ENCODE measurements at places on chromosomes 1 and 21.

GRCh38 chr1:59043796-59044195, 253.1 kb upstream of the FGGY start:
- DNase-seq, result no peak

DNA sequence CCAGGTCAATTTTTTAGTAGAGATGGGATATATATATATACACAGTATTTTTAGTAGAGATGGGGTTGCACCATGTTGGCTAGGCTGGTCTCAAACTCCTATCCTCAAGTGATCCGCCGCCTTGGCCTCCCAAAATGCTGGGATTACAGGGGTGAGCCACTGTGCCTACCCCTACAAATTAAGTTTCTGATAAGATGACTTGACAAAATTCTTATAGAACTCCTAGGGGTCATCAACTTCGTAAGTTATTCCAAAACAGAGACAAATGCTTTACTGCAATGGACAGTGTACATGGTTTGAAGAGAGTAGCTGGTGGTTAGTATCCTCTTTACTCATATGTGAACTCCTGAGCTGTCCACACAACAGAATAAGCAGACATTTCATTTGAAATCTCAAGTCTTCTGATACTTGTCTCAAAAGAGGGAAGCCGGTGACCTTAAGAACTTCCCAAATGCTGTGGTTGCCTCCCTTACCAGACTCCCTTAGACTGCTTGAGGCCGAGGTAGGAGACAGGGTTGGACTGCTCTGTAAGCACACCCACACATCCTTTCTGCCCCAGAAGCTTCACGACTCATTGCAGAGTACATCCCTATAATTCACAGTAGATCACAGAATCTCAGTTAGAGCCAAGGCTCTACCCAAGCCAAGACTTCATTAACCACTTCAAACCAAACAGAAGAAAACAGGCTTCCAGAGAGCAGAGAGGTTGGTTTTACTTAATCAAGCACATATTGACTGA, 244.1 kb upstream of the IRF2BP2 start:
- no peak for DNase-seq

GRCh38 chr1:54929700-54930099, 42.7 kb upstream of the DHCR24 start:
- no peak for DNase-seq

DNA sequence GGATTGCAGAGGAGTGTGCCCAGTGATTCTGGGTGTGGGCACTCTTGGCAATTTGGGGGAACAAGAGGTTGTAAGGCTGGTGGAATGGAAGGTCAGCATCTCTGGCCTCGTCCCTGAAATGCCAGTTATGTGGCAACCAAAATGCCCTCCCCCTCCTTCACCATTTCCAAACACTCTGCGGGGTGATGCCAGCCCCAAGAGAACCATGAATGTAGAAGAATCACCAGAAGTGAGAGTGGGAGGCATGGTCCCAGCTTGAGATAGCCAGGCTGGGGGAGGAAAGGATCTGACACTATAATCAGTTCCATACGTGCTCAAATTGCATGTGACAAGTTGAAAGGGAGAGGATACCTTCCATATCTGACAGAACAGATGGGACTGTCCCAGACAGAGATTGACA, 88.7 kb upstream of the EDN2 start:
- DNase-seq, result no peak

DNA sequence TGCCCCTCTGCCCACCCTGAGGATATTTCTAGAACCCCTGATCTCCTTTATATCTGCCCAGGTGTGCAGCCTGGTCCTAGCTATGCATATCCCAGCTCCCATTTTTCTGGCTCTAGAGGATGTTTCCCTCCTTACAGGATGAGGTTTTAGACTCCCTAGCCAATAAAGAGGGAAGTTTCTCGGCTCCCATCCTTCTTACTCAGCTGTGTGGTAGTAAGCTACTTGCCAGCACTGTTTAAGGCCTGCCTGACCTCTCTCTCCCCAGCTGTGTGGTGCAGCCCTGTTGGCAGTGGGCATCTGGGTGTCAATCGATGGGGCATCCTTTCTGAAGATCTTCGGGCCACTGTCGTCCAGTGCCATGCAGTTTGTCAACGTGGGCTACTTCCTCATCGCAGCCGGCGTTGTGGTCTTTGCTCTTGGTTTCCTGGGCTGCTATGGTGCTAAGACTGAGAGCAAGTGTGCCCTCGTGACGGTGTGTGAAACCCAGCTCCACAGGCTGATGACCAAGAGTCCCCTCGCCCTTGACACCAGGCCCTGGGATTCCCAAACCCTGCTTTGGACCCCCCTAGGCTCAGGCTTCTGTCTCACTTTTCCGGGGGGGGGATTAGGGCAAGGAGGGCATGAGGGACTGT, 7.8 kb upstream of the P3R3URF start:
- DNase-seq, result no peak

DNA sequence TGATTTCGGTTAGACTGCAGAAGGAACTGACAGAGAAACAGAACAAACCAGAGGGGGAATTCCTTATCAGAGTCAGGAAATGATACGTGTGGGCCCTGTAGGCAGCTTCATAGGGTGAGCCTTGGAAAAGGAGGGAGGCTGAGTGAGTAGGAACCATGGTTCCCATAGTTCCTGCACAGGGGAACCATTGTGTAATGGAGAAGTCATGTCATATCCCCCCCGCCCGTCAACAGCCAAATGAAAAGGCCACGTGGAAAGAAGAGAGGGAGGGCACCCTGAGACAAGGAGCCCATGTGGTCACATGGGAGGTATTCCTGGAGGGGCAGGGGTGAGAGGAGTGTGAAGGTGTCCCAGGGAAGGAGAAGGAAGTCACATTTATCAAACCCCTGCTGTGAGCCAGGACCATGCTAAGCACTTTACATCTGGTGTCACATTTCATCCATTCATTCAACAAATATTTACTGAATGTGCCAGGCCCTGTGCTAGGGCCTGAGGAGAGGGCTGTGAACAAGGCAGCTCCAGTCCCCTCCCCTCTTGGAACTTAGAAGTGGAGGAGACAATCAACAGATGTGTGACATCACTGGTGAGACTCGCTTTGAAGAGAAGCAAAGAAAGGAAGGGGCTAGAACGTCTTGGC, 15.7 kb upstream of the FGR start:
- DNase-seq, result no peak

DNA sequence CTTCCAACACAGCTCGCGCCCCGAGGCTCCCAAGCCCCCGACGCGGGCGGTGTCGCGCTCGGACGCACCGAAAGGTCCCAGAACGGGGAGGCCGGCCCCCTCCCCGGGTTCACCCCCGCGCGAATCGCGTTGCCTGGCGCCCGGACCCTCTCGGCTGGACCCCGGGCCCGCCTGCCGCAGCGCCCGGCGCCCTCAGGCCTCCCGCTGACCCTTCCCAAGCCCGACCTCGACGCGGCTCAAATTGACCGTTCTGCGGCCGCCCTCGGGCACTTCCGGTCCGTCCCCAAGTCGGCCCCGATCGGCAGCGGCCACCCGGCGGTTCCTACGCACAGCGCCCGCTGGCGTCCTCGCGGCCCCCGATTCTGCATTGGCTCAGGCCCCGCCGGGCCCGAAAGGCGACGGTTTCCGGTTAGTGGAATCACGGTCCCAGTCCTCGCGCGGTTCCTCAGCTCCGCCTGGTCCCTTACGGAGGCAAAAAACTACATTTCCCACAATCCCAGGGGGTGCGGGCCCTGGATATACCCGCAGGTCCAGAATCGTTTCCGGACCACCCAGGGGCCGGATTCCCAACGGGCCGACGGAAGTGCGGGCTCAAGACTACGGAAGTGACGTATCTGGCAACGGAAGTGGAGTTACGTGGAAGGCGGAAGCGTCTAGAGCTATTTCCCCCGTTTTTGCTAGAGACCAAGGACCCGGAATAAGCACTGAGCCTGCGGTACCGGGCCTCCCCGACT, at the start of gene AURKAIP1:
TSS of gene AURKAIP1 (minus strand) at position 279 of the 734 bp plus-strand sequence. CDS start 451 bp downstream, outside the sequence.
- DNase-seq, result peak; percentile 98

- no peak for DNase-seq
Observed at GRCh38 chr1:28302247-28302646, 26.6 kb upstream of the MED18 start.

DNA sequence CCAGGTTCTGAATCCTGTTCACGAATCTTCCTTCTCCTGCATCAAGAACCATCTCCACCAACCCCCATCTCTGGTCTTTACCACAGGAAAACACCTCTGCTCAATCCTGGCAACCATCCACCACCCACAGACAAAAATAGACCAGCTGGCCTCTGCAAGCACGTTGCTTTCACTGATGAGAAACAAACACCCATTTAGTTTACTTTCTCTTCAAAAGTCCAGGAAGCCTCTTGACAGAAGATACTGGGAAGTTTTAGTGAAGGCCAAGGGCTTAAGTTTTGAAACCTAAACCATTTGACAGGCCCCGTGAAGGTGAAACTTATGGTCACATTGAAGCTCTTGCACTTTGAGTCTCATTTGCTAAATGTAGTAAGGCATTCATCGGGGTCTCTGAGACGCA, 122.6 kb upstream of the PPP2R5A start:
- no peak for DNase-seq

GRCh38 chr1:165259236-165259635, 97.3 kb downstream of the LMX1A start:
- DNase-seq, result no peak

- no peak for DNase-seq
Observed at GRCh38 chr1:22654692-22655091, 1.7 kb downstream of the C1QB start.

DNA sequence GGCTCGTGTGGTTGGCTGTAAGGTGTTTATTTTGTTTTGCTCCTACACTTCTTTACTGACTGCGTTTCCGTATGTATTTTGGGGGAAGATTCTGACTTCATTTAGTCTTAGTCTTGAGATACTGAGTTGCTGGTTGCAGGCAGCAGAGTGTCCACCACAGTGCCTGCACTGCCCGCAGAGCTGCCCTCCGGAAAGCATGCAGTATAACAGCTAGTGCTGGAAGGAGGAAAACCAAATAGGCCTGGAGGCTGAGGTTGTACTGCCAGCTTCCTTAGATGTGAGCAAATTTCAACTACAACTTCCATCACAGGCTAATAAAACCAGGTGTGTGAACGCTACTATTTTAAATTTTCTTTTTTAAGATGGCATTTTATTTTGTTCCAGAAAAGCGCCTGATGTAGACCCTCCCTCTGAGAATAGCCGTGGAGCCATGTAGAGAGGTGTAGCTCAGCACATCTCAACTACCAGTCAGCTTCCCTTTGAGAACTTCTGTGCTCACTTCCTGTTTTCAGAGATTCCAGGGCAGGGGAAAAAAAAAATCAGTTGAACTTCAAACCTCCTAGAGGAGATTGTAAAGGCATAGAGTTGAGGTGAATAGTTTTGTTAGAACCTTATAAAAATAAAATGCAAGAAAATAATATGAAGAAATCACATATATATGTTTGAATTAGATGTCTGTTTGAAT, 17.6 kb downstream of the LMO4 start:
- no peak for DNase-seq

GRCh38 chr1:76269155-76269554, 194.6 kb downstream of the ST6GALNAC3 start:
- DNase-seq, result no peak

- no peak for DNase-seq
Observed at GRCh38 chr21:38386967-38387366, 111.3 kb downstream of the ERG start.

- DNase-seq, result no peak
Observed at GRCh38 chr1:223844787-223845036, 1.0 kb downstream of the TP53BP2 start.

- DNase-seq, result no peak
Observed at GRCh38 chr1:226476648-226477319, 68.9 kb upstream of the PARP1 start.

GRCh38 chr1:20184481-20184900, 1.4 kb upstream of the UBXN10 start:
- no peak for DNase-seq

DNA sequence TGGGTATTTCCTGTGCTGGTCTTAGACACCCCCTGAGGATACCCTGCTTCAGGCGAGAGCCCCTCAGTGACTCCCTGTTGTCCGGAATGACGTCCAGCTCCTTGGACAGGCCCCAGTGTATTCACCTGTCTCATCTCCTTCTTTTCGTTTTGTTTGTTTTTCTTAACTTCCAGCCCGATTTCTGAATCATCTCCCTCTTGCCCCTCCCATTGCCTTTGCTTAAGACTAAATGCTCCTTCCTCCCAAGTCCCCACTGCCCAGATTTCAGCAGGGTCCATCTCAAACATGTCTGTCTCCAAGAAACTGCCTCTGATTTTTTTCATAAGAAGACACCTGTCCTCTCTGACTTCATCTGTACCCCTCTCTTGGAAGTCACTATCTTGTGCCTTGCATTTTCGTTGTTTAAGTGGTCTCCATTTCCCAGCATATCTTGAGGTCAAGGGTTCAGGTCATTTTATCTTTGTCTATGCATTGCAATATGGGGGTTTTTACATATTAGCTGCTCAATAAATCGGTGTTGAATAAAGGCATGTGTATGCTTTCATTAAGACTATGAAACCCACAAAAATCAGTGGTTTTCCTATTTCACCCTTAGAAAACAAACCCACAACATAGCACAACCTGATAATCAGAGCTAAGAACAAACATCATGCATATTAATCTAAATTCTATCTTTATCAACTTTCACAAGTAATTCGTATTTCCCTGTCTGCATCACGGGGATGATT, 58.4 kb upstream of the LGALS8 start:
- DNase-seq, result no peak

DNA sequence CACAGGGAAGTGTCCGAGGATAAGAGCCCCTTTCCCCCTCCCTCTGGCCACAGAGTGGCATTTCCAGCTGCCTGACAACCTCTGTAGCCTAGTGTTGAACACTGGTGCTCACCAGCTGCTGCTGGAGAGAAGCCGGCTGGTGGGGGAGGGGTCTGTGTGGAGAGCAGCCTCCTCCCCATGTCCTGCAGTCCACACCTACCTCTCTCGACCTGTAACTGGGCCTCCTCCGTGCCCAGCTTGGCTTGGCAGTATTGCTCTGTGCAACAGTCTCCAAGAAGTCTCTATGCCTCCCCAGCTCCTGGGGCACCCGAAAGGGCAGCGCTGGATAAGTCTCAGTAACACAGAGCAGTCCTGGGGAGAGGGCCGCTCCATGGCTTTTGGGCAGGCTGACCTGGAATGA, 17.0 kb downstream of the PAPPA2 start:
- no peak for DNase-seq

- no peak for DNase-seq
Observed at GRCh38 chr1:40853113-40853884, 8.9 kb downstream of the CITED4 start.

- DNase-seq, result no peak
Observed at GRCh38 chr21:34705011-34705410, 36.2 kb downstream of the CLIC6 start.

DNA sequence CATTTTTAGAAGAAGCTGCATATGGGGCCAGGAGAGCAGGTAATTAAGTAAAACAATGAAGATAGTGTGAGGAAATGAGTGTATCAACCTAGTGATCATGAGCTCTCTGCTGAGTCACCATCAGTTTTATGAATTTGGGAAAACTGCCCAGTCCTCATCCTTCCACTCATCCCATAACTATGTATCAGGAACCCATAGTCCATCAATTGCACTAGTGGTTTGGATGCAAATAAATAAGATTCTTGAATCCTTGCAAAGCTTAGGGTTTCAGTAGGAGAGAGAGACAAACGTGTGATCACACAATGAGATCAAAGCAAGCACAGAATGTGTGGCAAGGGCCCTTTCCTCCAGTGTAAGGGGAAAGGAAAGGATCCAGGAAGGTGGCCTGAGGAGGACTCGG, 145.6 kb downstream of the ZZZ3 start:
- DNase-seq, result no peak
